ENCODE measurements at places on chromosomes 1 and 21. TPM values are rescaled to one million over a fixed set of nuclear protein-coding genes. Genes with fewer than 3 reads are reported as not detected.

CD5L gene
- not detected for total RNA-seq

DMBX1 gene
- total RNA-seq = not detected

DMRTA2 gene
- not detected for total RNA-seq

FBXO44 gene
- 12.1 TPM for total RNA-seq

CCDC190 gene
- 2.4 TPM for total RNA-seq

KIF14 gene
- 0.23 TPM for total RNA-seq

S1PR1 gene
- 3.5 TPM for total RNA-seq

CRYAA gene
- not detected for total RNA-seq

CFHR4 gene
- not detected for total RNA-seq

TLR5 gene
- 0.17 TPM for total RNA-seq

WNT3A gene
- not detected for total RNA-seq

KRTAP12-4 gene
- total RNA-seq = not detected

NCAM2 gene
- total RNA-seq = 5.7 TPM

LRIG2 gene
- total RNA-seq = 6.7 TPM

CHI3L2 gene
- 8.5 TPM for total RNA-seq

CHTOP gene
- 28.5 TPM for total RNA-seq

CYP4A11 gene
- not detected for total RNA-seq

HSPA6 gene
- 0.35 TPM for total RNA-seq

SLAMF9 gene
- not detected for total RNA-seq

HHIPL2 gene
- under 0.01 TPM for total RNA-seq

SPSB1 gene
- total RNA-seq = 26.6 TPM

SOAT1 gene
- 19.4 TPM for total RNA-seq

KCNN3 gene
- total RNA-seq = 0.09 TPM

GPR37L1 gene
- not detected for total RNA-seq

VTCN1 gene
- not detected for total RNA-seq

LCE2B gene
- not detected for total RNA-seq

IL12RB2 gene
- total RNA-seq = not detected

JAM2 gene
- 0.82 TPM for total RNA-seq

PROK1 gene
- total RNA-seq = not detected

ZNF593OS gene
- not detected for total RNA-seq

PWP2 gene
- total RNA-seq = 2.2 TPM
